Nucleus accumbens (tissue), 56 donors: ENCODE measurements at places on chromosomes 16 and 17.

DNA sequence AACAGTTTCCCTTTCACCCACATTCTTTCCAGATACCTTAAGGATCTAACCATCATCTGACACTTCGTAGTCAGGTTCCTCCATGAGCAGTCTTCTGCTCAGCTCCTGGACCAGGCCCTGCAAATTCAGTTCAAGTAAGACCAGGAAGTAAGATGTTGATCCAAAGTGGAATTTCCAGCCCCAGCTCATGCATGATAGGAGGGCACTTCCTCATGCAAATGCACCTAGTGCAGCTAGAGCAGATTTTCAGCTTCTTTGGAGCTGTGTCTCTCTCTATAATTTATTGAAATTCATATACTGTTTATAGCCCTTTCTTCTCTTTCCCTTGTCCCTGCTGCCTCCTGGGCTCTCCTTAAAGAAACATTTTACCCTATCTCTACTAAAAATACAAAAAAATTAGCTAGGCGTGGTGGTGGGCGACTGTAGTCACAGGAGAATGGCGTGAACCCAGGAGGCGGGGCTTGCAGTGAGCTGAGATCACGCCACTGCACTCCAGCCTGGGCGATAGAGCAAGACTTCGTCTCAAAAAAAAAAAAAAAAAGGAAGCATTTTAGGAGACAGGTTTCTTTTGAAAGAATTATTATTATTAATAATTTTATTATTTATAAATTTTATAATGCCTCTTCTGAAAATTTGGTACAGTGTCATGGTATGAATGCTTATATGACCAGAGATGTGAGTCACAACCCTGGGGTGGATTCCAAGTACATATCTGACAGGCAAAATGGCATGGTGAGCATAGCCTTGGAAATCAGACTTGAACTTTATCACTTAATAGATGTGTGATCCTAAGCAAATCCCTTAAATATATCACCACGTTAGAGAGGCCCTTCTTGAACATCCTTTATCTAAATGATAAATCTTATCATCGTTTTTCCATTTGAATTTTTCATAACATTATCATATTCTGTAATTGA lies 94.3 kb downstream of the SSH2 start:
- DNase-seq = no peak

DNA sequence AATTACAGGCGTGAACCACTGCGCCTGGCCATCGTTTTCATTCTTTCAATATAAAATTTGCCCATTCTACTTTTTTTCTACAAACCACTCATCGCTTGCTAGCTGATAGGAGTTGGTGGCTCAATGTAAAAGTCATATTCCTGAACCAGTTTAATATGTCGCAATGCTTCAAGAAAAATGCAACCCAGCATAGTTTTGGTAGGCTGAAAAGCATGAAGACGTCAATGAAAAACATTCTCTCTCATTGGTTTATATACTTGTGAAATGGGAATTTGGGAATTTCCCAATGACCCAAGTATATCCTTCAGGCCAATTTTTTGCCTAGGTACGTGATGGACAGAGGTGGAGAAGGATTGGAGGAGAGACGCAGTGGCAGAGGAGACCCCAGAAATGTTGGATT lies 26.9 kb downstream of the USP43 start:
- DNase-seq = no peak

- DNase-seq = no peak
These were observed 21.1 kb downstream of the ETV4 start for GRCh38 chr17:43524945-43525575.

DNA sequence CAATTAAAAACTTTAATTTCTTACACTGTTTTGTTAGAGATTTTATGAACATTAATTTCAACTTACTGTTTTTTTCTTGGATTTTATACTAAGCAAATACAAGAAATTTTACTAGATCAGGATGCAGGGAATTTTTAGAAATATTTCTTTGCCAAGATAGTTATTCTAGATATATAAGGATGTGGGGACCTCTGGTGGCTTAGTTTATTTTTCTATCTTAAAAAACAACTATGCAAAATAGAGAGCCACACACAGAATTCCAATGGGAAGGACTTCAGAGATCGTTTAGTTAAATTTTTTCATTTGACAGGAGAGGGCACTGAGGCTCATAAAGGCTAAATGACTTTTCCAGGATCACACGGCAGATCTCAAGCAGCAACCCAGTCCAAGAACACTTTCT lies 23.0 kb upstream of the CAPNS2 start:
- no peak for DNase-seq

GRCh38 chr17:72254808-72255449 lies 134.1 kb downstream of the SOX9 start:
- no peak for DNase-seq

- DNase-seq = no peak
These were observed 201.6 kb upstream of the SOX9 start for GRCh38 chr17:71919186-71919585.

- DNase-seq = no peak
These were observed 2.1 kb upstream of the CCDC154 start for GRCh38 chr16:1446296-1447080.

- no peak for DNase-seq
These were observed 11.7 kb downstream of the TMEM100 start for GRCh38 chr17:55710829-55711496.

GRCh38 chr17:79866791-79867518 lies 27.7 kb upstream of the CBX4 start:
- DNase-seq = no peak

DNA sequence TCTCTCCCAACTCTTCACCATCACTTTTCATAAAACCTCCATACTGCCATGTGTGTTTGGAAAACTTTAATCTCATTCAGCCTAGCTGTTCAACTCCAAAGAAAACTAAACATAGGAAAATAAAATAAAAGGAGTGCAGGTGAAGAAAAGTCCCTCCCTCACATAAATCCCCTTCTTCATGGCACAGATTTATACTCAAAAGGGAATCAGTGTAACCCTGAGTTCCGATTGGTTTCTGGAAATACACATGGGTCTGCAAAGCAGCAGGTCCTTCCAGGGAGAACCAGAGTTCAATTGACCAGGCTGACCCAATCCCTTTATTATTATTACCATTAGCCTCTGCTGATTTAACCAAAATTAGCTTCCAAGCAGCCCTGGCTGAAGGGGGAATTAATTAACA lies 8.9 kb upstream of the HOXB2 start:
- no peak for DNase-seq

GRCh38 chr16:64356267-64356666 lies 765.6 kb downstream of the CDH11 start:
- DNase-seq = no peak

DNA sequence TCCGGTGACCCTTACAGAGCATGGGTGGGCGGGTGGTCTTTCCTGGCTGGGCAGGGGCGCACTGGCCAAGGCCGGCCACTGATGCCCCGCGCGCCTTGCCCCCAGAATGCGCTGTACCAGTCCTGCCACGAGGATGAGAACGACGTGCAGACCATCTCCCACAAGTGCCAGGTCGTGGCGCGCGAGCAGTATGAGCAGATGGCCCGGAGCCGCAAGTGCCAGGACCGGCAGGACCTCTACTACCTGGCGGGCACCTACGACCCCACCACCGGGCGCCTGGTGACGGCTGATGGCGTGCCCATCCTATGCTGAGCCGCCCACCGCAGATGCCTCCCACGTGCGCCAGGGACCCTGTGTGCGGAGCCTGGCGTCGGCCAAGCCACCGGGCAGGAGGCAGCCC lies 49.1 kb downstream of the ACTG1 start:
- DNase-seq = no peak

GRCh38 chr17:2449486-2449885 lies 48.6 kb upstream of the MNT start:
- DNase-seq = no peak

GRCh38 chr16:2953706-2954627 lies 10.1 kb upstream of the KREMEN2 start:
- DNase-seq = no peak

DNA sequence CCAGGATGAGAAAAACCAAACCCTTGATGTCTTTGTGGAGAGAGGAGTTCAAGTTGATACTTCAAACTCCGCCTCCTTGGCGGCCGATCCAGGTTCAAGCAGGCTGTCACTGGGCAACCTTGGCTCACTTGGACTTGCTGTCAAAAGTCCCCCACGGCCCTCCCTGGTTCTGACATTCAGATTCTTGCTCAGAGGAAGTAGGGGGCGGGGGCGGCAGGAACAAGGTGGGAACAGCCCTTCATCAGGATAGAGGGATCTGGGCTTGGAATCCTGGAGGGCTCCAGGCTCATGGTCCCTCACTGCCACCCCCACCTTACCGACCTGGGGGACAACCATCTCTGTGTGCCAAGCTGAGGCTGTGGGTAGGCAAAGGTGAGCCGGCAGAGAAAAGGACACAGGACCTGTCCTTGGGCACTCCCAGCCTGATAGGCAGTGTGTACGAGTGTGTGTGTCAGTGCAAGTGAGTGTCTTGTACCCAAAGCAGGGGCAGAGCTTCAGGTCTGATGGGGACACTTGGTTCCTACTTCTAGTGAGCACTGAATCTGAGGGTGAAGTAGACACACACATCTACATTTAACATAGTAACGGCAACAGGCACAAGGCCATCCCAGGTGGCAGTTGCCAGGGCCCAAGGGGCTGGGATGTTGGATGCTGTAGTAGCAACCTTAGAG lies 6.6 kb upstream of the TSPOAP1 start:
- no peak for DNase-seq

DNA sequence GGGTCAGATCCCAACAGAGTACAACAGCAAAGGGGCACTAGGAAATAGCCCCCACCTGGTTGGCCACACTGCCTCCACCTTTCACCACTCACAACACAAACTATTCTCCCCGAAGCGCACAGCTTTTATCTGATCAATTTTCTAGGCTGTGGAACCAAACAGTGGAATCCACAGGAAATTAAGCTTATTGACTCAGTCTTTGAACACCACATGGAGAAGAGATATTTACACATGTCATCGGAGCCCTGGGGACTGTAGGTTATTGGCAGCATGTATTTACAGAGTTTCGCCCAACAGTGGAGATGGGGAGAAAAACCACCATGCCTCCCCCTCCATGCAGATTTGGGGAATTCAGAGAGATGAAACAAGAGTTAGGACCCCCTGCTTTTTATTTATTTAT lies 154.8 kb downstream of the XYLT1 start:
- no peak for DNase-seq

DNA sequence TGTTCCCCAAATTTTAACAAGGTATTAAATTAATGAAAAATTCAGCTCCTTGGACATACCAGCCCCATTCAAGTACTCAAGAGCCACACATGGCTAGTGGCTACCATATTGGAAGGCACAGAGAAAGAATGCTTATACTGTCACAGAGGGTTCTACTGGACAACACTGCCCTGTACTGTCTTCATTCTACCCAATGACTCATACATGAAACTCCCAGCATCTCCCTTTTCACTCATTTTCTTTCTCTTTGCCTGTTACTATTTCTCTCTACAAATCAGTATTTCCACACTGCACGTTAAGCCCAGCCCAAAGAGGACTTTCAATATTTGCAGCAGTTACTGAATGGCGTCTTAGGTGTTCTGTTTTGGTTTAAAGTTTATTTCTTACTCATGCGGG lies 72.1 kb upstream of the RCVRN start:
- DNase-seq = no peak

DNA sequence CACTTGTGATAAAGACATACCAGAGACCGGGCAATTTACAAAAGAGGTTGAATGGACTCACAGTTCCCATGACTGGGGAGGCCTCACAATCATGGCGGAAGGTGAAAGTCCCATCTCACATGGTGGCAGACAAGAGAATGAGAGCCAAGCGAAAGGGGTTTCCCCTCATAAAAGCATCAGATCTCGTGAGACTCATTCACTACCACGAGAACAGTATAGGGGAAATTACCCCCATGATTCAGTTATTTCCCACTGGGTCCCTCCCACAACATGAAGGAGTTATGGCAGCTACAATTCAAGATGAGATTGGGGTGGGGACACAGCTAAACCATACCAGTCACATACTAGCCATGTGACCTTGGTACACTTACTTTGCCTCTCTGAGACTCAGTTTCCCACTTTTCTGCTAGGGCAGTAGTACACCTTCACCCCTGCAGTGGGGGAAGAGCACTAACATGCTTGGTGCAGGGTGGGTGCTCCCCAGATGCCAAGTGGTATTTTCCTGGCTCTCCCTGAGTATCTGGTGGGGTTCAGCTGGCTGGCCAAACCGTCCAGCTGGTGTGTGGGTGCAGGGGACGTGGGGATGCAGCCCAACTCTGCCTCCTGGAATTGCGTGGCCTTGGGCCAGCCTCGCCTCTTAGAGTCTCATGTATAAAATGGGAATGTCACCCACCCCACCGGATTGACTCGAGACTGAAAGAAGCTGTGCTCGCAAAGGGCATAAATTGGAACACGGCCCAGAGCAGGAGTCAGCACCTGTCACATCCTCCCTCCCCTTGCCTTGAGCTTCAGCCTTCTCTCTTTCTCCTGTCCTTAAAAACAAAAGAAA lies 364.1 kb downstream of the CPPED1 start:
- DNase-seq = no peak

DNA sequence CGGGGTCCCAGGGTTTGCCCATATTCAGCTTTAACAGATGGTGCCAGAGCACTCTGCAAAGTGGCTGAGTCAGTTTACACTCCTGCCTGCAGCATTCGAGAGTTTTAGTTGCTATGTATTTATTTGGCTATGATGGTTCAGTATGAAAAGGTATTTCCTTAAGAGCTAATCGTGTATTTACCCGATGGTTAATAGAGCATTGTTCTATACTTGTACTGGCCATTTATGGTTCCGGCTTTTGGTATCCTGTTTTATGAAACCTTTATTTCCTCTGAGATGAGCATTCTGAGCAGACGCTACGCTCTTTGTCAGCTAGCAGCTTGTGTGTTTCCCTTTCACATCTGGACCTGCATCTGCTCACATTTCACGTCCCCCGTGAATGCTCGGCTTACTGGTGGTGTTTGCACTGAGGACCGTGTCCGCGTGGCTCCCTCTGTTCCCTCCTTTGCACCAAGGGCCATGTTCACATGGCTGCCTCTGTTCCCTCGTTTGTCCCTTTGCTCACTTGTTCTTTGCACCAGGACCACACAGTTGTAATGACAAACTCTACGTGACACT lies 149.1 kb upstream of the CHMP6 start:
- DNase-seq = no peak

- no peak for DNase-seq
These were observed 54.1 kb upstream of the MARCHF10 start for GRCh38 chr17:62862251-62862650.

DNA sequence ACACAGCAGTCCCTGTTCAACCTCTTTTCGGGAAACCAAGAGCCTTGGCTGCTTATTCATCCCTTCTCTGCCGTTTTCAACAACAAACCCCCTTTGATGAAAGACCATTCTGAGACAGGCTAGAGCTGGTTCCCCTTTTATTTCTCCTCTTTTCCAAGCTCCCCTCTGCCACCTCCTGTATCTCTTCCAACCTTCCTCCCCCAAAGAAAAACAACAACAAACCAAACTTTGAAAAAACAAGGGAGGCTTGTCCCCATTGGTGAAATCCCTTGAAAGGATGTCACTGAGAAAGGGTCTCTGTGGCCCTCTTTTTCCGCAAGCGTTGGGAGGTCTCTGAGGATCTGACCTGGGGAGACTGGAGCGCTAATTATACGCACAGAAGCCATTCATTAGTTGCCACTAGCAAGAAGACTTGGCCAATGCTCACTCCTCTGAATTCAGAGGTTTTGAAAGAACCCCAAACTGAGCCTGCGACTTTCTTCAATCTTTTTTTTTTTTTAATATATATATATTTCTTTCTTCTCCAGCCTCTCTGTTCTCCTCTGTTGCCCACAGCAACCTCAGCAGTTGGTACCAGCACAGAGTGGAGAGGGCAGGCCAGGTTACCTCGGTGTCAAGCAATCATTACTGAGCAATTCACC lies 101.4 kb downstream of the PITPNC1 start:
- peak; percentile 72 for DNase-seq

GRCh38 chr17:55212880-55213279 lies 51.9 kb upstream of the HLF start:
- DNase-seq = no peak

GRCh38 chr16:79093554-79093967 lies 507.0 kb downstream of the MAF start:
- no peak for DNase-seq

GRCh38 chr16:1458336-1458976 lies 14.1 kb upstream of the CCDC154 start:
- DNase-seq = no peak
